ENCODE measurements at places on chromosomes 5 and 9. TPM values are rescaled to one million over a fixed set of nuclear protein-coding genes. Genes with fewer than 3 reads are reported as not detected.

The PLPP7 gene
- 2.7 TPM for total RNA-seq

- H3K27ac ChIP-seq = no peak overlapping the region
- H3K4me3 ChIP-seq = no peak overlapping the region
- DNase-seq = no peak
- no peaks in the 10 kb centered on the region for H3K27me3 ChIP-seq
Observed at GRCh38 chr5:54680998-54681397, 163.4 kb downstream of the SNX18 start.

DNA sequence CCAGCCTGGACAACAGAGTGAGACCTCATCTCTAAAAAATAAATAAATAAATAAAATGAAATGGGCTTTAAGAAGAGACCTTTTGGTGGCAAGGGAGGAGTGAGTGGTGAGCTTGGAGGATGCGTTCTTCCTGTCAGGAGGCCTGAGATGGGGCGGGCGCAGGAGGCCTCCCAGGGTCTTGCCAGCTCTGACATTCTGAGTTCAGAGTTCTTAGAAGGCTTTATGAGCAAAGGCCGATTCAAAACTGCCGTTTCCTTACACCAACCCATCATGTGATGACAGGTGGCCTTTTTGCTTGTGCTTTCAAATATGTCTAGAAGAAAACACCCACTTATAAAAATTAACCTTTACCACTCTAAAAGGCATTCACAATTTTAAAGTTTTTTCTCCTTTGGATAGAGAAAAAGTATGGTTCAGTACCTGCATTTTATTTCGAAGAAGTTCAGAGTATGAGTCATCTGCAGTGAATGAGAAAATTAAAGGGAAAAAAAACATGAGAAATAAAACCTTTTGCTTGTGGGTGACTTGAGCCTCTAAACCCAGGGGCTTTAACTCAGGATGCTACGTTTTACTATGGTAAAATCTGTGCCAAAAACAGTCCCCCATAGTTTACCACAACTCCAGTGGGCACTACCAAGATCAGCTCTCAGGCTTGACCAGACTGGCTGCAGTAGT lies 157.4 kb upstream of the OTULINL start:
- H3K4me1 ChIP-seq = no peaks in the 10 kb centered on the region
- DNase-seq = no peak
- no peaks in the 10 kb centered on the region for H3K27me3 ChIP-seq
- H3K27ac ChIP-seq = no peak overlapping the region
- H3K4me3 ChIP-seq = no peak overlapping the region

The AGXT2 gene
- not detected for total RNA-seq
